ENCODE measurements at places on chromosomes 2 and 18.

DNA sequence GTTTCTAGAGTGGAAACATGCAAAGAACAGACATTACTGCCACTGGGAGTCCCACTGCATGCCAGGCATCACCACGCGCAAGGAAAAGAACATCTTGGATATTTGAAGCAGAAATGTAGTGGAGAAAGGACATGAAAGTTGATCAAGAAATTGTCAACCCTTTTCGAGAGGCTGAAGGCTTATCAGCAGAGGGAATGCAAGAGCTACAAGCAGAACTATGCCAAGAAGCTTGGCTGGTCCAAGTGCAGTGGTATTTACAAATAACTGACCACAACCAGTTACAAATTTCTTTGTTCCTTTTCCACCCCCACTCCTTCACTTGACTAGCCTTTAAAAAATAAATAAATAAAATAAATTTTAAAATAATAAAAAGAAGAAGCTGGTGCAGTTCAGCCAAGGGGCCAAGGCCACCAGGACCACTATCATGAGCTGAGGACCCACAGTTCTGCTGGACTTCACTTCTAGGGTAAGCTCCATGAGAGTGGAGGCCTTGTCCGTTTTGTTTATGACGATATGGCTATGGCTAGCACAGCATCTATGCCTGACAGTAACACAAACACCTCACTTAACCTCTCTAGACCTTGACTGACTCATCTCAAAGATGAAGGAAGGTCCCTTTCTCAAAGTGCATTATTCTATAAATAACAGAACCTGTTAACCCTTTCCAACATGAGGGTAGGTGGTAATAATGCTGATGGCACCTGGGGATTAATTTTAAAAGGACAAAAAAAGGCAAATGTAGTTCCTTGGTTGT is 20.9 kb downstream of the MARCHF4 start:
- DNase-seq: no peak

DNA sequence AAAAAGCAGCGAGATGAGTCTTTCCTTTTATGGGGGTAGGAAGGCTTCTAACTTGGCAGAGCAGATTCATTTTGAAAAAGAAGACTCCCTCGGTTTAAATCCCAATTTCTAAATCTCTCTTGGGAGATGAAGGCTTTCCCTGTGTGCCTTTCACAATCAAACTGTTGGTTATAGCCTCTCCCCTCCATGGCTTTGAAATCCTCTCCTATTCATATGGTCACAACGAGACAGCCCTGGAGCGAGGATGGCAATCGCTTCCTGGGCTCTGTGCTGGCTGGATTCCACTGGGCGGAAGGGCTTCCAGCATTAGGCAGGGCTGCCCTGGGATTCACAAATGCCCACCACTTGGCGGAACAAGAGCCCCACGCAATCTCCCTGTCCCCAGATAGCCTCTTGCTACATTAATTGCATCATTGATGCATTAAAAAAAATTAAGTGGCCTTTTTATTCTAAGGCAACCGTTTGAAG is 1.6 kb downstream of the CAVIN2 start:
- no peak for DNase-seq

- DNase-seq: no peak
Measured at GRCh38 chr18:45084206-45084605, 403.5 kb downstream of the SETBP1 start.

DNA sequence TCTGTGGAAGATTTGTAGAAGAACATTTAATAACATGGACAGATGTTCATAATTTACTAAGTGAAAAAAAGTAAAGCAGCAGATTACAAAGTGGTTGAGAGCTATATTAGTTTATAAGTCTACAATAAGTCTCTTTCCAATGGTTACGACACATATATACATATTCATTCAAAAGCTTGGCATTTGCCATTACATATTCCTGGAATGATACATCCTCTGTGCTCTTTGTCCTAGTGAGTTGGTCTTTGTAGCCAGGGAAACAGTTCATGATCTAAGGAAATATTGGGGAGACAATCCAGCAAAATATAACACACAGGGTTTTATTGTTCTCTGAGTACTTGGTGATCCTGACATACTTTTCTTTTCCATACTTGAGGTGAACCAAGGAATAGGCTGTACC is 32.5 kb upstream of the SOS1 start:
- no peak for DNase-seq

DNA sequence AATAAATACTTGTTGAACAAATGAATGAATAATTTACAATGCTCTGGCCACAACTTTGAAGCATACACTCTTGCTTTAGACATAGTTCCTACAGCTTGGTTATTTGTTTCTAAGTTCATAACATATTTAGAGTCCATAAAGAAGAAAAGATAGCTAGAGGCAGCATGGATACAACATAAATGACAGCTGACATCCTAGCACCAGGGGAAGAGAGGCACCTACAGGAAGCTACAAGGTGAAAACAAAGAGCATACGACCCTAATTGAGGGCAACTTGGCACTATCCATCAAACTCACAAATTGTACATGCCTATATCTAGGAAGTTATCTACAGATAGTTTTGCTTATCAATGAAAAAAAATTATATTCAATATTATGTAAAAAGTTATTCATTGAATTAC is 88.9 kb downstream of the PLEKHM3 start:
- DNase-seq: no peak

DNA sequence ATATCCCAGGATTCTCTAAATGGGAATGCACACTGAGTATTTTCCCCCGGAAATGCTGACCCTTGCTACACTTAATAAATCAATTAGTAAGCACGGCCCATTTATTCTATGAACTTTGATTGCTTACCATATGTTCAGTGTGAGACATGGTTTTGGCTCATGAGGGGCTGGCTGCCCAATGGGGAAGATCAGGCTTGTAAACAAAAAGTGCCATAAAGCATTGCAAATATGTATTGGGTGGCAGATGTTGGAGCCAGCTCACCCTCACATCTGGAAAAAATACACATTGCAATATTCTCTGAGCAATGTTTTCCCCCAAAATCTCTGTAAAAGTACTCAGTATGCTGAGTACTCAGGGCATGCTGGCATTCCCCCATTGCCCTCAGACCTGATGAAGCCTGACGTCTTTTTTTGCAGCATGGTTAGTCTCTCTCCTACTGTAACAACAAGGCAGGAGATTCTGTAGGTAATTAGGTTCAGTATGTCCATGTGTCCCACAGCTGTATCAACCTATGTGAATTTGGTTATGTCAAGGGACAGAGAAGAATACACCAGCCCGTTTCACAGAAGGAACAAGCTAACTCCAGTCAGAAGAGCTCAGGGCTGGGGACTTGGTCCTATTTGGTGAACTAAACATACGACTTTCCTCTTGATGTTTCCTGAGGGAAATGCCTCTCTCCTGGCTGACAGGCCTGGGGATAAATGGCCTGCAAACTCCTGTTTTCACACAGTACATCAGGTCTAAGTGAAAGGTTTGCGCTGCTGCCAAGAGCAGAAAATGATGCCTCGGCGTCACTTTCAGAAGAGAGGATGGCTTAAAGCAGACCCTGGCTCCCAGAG is 202.4 kb downstream of the INSIG2 start:
- DNase-seq: no peak

DNA sequence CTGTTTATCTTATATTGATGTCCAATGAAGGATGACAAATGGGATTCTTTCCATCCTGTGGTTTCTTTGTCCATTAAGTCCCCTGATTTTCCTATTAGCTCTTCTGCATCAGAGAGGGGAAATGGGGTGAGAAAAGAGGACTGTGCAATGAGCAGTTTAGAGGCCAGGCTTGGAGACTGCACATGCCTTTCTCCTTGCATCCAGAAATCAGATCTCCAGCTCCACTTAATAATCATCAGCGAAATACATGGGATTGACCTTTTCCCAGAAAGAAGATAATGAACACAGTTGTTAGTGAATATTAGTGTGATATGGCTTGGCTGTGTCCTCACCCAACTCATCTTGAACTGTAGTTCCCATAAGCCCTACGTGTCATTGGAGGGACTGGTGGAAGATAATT is 697.4 kb downstream of the CBLN2 start:
- DNase-seq: no peak

GRCh38 chr18:75200605-75201280 is 8.2 kb downstream of the PTGR3 start:
- DNase-seq: no peak

DNA sequence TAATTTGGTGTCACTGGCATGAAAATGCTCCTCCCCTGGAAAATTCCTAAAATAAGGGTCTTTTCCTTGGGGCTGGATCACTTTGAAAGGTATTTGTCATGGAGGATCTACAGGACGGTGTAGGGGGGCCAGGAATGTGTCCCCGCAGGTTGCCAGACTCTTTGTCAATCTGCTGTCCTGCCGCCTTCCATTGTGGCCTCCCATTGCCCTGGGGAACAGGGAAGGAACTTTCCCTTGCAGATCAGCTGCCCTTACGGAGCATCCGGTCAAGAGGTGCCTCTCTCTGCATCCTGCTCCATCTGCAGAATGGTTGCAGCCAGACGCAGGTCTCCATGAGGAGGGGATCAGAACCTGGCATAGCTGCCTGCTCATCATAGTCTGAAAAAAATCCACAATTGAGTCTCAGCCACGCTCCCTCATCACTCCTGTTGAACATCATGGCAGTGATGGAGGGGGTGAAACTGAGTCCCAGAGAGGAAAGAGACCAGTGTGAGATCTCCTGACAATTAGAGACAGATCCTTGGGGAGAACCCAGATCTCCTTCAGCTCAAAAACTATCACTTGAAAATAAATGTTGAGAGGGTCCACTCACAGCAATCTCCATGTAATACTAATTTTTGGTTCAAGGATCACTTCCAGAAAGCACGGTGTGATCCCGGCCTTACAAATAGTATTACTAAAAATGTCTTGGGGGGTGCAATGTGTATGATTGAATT is 244.8 kb downstream of the MYCN start:
- DNase-seq: no peak

GRCh38 chr2:215693193-215693998 is 257.5 kb upstream of the FN1 start:
- DNase-seq: no peak

- DNase-seq: no peak
Measured at GRCh38 chr2:144508172-144508851, 11.6 kb downstream of the ZEB2 start.

DNA sequence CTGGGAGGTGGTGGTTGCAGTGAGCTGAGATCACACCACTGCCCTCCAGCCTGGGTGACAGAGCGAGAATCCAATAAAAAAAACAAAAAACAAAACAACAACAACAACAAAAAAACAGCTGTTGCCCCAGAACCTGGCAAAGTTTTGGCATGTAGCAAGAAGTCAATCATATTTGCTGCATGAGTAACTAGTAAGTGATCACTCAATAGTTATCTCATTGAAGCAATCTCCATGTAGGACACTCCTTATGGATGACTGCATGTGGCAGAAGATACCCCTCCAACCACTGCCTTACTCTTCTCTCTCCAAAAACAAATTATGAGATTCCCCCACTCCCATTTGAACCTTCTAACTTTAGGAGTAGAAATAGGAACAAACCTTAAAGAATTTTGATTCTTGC is 113.7 kb downstream of the TTC27 start:
- no peak for DNase-seq

DNA sequence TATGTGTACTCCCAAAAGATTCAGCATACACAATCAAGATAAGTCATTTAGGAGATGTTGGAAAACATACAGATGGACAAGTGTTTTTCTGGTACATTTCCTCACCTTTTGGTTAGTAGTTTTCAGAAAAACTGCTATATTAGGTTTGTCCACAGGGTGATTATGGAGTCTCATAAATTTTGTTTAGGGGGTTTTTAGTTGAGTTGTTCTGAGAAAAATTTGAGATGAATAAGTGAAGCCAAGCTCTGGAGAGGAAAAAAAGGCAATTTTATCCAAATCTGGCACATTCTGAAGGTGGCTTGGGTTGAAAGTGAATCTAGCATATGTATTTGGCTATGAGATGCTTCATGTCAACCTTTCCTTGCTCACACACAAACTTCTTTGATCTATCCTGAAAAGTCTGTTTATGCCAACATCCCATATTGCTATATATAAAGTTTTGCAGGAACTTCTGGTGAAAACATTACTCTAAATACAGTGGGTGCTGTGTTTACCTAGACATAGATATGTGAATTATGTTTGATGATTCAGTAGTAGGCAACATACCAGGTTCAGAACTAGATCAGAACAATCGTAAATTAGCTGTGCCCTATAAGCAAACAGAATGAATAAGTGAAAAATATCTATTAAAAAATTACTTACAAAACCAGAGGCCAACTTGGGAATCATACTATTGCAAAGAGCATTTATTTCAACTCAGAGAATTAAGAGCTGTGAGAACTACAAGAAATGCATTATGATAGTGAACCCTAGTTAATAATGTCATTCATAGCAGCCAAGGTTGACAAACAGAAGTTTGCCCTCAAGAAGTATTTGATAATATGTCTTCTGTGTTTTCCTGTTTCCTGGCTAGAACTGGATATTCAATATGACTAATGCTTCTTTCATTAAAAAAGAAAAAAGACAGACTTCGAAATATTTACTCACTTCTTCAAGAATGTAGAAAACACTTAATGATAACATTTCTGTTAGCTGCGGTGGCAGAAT is 552.0 kb downstream of the IRS1 start:
- DNase-seq: no peak

DNA sequence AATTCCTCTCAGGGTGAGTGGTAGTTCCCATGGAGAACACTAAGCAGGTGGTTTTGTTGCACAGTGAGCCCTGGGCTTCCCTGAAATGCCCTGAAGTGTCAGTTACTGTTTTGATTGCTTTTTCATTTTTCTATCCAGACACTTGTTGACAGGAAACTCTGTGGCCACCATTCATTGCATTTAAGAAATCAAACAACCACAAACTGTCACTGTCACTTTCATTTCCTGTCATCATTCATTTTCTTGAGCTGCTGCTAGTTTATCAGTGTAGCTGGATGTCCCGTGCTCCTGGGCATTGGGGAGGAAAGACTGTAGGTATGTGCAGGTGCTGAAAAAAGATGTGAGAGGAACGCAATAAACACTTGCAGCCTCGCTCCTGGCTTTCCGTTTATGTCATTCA is 891.6 kb upstream of the ZEB2 start:
- peak; percentile 60 for DNase-seq

DNA sequence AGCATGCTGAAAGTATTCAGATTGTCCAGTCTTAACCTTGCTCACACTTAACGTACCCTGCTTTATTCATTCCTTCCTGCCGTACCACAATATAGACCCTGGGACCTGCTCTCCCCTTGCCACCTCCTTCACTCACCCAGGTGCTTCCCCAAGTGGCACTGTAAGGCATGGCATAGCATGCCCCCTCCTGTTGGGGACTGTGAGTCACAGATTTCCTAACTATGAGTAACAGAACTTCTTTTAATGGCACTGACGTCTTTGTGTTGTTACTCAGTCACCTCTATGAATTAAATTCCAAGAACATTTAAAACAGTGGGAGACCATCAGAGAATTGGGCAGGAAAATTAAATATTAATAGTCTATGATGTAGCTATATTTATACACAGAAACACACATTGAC is 117.2 kb downstream of the CTNNA2 start:
- DNase-seq: no peak

GRCh38 chr2:110741491-110741980 is 9.2 kb downstream of the ACOXL start:
- no peak for DNase-seq

GRCh38 chr18:33839452-33840211 is 261.6 kb downstream of the ASXL3 start:
- DNase-seq: peak; percentile 19

- DNase-seq: no peak
Measured at GRCh38 chr2:185952100-185952499, 213.5 kb downstream of the FSIP2 start.

Data from HL-60 (cell line).